Activated naive CD4-positive, alpha-beta T cell treated with anti-CD3 and anti-CD28 coated beads, Interleukin-2, amount 10 ng/mL, durations not matched to agents 7 days and 5 days (primary cell): ENCODE measurements at places on chromosomes 16 and 17.

- no peak for DNase-seq
Measured at GRCh38 chr17:28345419-28346198, 10.0 kb downstream of the TNFAIP1 start.

DNA sequence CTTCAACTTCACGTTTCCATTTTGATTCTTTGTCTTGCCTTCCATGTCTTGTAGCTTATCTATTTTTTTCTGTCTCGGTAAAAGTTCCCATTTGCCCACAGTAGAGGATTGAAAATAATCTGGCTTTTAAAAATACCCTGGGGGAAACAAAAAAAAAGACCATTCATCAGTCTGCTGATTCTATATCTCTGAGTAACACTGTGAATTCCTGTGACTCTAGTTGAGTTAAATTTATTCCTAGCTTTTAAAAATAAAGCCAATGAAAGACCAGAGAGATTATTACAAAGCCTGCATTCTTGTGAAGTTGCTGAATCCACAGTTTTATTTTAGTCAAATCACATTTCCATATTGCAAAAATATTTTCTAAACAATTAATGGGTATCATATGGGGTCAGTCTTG is 532.3 kb downstream of the CDH13 start:
- DNase-seq: no peak

DNA sequence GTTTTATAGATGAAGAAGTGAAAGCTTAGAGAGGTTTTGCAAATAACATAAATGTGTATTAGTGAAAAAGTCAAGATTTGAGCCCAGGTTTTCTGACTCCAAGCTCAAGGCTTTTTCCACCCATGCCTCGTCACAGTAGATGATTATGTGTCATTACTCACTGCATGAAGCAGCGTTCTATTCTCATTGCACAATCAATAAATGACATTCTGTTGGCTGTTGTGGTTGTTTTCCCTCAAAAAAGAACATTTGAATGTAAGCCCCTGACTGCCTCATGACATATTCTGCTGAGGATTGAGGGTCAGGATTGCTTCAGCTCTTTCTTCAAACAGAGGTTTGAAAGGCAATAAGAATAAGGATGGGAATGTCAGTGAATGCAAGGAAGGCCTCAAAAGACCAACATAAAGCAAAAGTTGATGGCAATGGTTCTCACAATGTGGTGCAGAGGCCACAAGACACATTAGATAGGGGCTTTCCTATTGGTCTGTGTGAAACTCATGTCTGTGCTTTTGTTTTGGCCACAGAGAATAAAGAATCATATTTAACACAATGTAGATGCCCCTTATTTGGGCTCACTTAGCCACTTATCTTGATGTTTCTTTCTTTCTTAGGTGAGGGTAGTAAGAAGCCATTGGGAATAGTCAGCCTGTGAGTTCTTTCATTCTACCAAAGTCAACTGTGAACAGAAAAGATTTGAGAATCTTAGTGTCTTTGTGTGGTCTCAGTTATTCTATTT is 5.4 kb upstream of the MMD start:
- no peak for DNase-seq

DNA sequence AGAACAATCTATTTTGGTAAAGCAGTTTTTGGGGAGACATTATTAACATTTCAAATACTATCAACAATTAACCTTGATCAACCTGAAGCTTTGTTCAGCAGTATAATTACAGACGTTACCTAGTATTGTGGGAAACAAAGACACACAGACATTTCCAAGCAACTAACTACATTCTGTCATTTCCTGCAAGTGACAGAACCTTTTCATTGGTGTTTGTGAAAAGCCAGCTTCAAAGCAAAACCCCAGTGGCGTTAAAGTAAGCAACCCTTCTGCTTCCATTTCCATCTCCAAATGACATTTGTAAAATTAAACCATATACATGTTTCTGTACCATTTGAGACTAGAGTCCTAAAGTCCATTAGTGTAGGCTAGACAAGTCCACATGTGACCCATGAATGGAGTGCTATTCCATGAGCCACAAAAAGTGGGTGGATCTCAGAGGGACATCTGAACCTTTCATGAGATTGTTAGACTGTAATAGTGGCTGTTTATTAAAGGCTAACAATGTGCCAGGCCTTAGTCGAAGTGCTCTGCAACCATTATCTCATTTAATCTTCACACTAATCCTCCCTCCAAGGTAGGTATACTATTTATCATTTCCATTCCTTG is 101.2 kb downstream of the SSH2 start:
- DNase-seq: no peak

GRCh38 chr17:5707482-5707881 is 123.2 kb upstream of the NLRP1 start:
- DNase-seq: no peak

- no peak for DNase-seq
Measured at GRCh38 chr17:72344613-72345012, 223.8 kb downstream of the SOX9 start.

GRCh38 chr16:30876867-30877266 is 17.0 kb downstream of the BCL7C start:
- DNase-seq: no peak

- DNase-seq: no peak
Measured at GRCh38 chr17:67015001-67015400, 29.4 kb upstream of the CACNG1 start.

- DNase-seq: peak; percentile 99
Measured at GRCh38 chr17:7251661-7252175, at the start of gene CTDNEP1. Gene CTDNEP1 (minus strand): TSS chr17:7251734. CDS start chr17:7251296, 438 bp downstream.

DNA sequence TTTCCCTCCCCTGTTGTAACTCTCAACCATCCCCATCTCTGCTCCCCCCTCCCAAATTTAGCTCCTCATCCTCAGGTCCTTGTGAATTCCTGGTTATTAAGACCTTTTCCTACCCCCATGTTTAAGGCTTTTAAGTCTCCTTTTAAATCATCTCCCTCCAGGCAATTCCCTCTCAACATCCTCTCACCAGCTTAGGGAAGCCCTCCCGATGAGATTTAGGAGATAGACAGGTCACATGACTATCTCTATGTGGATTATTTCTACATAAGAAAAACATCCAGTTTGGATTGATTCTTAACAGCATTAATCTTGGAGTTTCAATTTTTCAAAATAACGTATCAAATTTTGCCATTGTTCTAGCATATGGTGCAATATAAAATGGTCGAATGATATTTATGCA is 12.5 kb upstream of the WSB1 start:
- DNase-seq: no peak

- DNase-seq: no peak
Measured at GRCh38 chr16:86676254-86676670, 97.9 kb downstream of the FOXL1 start.

DNA sequence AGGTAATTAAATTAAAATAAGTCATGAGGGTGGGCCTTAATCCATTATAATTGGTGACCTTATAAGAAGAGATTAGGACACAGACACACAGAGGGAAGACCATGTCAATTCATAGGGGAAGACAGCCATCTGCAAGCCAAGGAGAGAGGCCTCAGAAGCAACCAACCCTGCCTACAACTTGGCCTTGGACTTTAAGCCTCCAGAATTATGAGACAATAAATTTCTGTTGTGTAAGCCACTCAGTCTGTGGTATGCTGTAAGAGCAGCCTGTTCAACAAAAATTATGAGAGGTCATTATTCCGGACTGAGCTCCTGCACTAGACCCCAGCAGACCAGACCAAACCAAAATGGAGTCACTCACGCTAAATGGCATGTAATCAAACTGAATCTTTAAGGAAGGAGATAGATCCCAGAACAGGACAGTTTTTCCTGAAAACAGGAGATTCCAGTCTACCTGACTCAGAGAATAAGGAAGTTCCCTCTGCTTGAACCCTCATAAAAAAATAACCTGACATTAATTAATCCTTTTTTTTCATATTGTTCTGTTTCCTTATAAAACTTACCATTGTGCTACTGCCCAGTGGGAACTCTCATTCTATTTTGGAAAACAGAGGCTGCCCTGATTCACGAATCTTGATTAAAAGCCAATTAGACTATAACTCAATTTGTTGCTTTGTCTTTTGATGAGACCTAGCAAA is 74.3 kb downstream of the DNAH3 start:
- DNase-seq: no peak

- no peak for DNase-seq
Measured at GRCh38 chr17:68428498-68429172, 28.7 kb downstream of the WIPI1 start.

DNA sequence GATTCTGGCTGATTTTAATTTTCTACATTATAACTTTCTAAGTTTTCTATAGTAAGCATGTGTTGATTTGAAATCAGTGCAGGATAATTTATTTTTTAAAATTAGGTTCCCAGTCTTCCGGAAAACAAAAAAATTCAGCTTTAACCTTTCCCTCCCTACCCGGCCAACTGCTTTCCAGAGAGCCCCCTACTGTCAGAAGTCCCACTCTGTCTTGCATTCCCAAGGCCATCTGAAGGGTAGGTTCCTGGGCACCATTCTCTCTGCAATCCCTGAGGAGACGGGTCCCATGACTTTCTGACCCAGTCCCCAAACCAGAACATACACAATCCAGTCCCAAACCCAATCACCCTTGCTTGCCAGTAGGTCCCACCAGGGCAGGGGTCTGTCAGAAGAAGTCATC is 200.3 kb downstream of the CYLD start:
- no peak for DNase-seq

DNA sequence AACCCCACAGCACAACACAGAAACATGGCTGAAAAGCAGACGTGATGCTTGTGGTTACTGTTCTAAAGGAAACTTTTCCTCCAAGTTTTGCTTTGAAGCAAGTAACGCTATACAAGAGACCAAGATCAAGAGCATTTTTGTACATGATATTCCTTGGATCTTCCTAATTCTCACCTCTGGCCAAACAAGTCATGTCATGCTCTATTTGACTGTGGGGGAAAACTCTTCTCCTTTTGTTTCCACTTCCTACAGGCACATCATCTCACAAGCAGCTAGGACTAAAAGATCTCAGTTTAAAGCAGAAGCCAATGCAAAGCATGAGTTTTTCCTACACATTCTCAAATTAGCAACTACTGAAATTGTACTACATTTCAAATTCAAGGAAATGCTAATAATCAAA is 50.7 kb downstream of the CFDP1 start:
- DNase-seq: no peak

DNA sequence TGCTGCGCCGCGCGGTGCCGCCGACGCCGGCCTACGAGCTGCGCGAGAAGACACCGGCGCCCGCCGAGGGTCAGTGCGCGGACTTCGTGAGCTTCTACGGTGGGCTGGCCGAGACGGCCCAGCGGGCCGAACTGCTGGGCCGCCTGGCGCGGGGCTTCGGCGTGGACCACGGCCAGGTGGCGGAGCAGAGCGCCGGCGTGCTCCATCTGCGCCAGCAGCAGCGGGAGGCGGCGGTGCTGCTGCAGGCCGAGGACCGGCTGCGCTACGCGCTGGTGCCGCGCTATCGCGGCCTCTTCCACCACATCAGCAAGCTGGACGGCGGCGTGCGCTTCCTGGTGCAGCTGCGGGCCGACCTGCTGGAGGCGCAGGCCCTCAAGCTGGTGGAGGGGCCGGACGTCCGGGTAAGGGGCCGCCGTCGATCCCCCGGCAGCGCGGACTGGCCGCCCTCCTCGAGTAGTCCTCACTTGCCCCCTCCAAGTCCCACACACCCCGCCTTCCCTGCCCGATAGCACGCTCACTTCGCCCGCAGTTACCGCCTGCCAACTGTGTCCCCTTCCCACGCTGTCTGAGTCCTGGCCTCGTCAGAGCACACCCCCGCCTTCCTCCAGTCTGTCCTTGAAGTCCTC is 470 bp downstream of the MLYCD start:
- peak; percentile 61 for DNase-seq

DNA sequence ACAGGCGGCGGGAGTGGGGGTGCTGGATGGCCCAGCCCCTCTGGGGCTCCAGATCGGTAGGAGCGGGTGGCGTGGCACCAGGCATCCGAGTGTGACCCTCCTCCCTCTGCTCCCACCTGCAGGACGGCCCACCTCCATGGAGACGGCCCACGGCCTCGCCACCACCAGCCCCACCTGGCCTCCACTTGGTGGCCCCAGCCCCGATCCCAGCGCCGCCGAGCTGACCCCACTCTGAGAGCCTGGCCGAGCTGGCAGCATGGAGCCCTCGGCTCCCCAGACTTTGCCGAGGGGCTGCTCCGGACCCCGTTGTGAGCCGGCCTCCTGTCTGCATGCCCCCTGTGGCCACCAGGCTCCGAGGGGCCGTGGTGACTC is 4.7 kb upstream of the NUDT16L1 start:
- DNase-seq: no peak

DNA sequence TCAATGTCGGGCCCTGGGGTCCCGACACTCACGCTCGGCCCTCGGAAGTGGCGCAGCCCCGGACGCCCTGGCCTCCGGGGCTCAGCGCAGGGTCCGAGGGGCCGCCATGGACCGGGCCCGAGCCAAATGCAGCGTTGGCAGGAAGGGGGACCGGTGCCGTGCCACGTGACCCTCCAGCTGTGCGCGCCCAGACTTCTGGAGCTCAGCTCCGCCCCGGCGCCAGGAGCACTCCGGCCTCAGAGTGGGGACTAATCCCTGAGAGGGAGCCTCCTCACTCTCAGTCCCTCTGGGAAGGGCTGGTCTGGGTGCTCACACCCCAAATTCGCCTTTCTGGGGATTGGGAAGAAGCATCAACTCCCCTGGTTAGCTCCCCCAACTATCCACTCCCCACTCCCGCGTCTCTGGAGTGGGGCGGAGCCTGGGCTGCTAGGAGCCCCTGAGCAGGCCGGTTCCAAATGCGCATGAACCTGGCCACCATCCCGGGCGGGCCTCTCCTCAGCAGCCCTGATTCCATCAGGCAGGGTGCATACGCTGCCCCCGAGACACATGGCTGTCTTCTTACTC is at the start of gene B3GNT9:
Gene B3GNT9, minus strand, starts transcription at position 166 of the 564 bp plus-strand sequence. CDS start 513 bp downstream, outside the sequence.
- DNase-seq: peak; percentile 72
